ENCODE measurements at places on chromosomes 1 and 21. TPM values are rescaled to one million over a fixed set of nuclear protein-coding genes. Genes with fewer than 3 reads are reported as not detected.

ZCCHC17 gene
- polyA plus RNA-seq = 48.9 TPM

CELA3A gene
- polyA plus RNA-seq = not detected

C1orf210 gene
- polyA plus RNA-seq = not detected

OR2L3 gene
- not detected for polyA plus RNA-seq

FAM72A gene
- polyA plus RNA-seq = 3.8 TPM
